Right lobe of liver (tissue), 6 donors: ENCODE measurements at places on chromosomes 3 and 15.

DNA sequence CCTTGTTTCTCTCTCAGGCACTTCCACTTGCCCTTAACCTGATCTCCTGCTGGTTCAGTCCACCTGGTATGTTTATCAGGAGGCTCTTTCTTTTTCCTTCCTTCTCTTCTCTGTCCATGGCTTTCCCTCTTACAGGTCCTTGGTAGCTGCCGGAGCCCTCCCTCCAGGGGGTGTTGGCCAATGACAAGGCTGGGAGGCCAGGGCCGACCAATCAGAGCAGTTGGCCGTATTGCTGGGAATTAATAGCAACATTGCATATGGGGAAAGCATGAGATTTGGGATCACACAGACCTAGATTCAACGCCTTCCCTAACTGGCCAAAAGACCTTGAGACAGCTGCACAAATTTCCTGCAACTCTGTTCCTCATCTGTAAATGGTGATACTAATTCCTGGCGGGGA, 62.4 kb downstream of the CEMIP start:
- no peak for DNase-seq

- DNase-seq, result peak; percentile 63
Measured at GRCh38 chr15:70504299-70504951, 258.9 kb downstream of the UACA start.

GRCh38 chr15:59035201-59035600, 47.7 kb downstream of the RNF111 start:
- no peak for DNase-seq

DNA sequence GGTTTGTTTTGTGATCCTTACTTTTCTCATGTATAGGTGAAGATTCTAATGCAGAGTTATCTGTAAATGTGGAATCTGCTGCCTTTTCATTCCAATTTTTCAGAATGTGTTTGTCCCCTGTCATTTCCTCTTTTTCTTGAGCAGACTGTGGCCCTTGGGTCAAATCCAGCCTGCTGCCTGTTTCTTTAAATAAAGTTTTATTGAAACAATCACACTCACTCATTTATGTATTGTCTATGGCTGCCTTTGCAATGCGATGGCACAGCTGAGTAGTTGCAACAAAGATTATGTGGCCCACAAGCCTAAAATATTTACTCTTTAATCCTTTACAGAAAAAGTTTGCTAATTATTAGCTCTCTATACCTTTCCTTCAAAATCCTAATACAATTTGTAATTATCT, 116.3 kb upstream of the NPHP3 start:
- no peak for DNase-seq

DNA sequence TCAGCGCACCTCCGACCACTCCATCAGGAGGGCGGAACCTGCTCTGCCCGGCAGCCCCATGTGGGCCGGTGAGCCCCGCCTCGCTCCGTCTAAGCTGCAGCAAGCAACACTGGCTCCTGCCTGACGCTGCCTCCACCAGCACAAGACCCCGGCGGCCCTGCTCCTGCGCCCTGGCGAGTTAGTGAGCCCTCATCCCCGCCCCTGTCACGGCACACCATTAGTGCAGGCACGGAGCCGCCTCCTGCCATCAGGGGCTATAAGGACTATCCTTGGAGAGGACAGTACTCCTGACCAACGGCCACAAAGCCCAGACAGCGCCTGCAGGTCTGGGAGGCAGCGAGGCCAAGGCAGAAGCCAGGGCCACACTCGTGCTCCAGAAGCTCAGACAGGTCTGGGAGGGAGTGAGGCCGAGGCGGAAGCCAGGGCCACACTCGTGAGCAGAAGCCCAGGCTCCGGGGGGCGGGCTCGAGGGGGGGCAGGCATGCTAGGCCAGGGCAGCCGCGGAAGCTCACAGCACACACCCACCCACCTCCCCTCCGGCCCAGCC, 39.4 kb downstream of the TNK2 start:
- peak; percentile 50 for DNase-seq

- DNase-seq, result no peak
Measured at GRCh38 chr3:131803113-131803512, 231.7 kb downstream of the CPNE4 start.

DNA sequence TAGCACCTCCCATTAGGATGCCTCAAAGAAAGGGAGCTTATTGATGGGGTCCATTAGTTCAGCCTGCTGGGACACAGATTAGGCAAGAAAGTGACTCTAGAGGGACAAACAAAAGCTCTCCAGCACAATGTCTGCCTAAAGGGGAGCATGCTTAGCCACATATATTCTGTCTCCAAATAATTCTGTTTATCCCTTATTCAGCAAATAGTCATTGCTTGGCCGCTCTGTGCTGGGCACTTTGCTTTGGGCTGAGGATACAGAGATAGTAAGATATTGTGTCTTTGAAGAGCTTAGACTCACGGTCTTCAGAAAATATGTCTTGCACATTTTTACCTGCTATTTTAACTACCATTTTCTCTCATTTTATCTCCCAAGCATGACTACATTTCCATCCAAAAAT, 159.8 kb downstream of the SYNPR start:
- DNase-seq, result no peak

DNA sequence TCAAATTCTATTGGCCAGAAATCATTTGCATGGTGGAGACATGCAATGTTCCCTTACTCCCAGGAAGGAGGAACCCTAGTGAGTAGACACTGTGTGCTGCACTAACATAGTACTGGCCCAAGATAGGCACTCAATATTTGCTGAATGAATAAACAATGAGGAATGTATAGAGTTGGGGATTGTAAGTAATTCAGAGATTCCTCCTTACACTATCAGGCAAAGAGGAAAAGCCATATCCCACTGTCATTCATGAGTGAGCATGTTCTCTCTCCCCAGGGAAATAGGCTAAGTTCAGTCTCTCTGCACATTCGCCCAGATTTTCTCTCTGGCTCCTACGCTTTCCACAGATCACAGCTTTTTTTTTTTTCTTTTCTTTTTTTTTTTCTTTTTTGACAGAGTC, 154.9 kb upstream of the WNT5A start:
- no peak for DNase-seq

GRCh38 chr15:51874751-51875644, 45.5 kb downstream of the TMOD3 start:
- no peak for DNase-seq

GRCh38 chr3:173742491-173742890, 344.9 kb downstream of the NLGN1 start:
- DNase-seq, result no peak

- DNase-seq, result no peak
Measured at GRCh38 chr3:52983336-52983807, 62.5 kb downstream of the SFMBT1 start.

DNA sequence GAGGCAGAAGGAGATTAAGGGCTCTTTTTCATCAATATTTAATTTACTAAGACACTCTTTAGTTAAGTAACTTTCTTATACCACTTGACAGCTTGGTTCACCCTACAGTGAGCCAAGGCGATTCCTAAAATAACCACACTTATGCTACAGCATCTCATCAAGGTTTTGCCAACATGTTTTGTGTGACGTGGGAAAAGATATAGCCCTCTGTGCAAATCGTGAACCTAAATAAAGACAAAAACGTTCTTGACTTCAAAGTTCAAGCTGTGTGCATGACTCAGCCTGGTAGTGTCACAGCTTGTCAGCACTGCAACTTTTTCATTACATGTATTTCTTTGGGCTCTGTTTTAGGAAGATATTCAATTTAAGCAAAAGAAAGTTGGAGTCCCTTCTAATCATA, 297.0 kb upstream of the EPHA3 start:
- no peak for DNase-seq

- DNase-seq, result no peak
Measured at GRCh38 chr3:57961177-57961827, 46.9 kb upstream of the FLNB start.

DNA sequence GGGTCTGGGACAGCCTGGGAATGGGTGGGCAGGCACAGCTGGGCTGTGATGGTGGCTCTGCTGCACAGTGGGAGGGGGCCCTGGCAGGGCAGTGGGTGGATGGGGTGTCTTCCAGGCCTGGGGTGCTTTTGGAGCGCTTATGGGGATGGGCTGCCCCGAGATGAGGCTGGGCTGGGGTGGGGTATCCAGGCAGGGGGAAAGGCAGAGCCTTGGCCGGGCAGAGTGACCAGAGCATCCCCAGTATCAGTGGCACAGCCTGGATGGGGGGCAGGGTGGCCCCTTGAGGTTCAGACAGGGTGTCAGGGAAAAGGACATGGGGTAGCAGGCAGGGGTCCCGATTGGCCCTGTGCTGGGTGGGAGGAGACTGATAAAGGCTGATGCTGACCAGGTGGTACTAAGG, 26.6 kb downstream of the HDAC11 start:
- DNase-seq, result peak; percentile 22

DNA sequence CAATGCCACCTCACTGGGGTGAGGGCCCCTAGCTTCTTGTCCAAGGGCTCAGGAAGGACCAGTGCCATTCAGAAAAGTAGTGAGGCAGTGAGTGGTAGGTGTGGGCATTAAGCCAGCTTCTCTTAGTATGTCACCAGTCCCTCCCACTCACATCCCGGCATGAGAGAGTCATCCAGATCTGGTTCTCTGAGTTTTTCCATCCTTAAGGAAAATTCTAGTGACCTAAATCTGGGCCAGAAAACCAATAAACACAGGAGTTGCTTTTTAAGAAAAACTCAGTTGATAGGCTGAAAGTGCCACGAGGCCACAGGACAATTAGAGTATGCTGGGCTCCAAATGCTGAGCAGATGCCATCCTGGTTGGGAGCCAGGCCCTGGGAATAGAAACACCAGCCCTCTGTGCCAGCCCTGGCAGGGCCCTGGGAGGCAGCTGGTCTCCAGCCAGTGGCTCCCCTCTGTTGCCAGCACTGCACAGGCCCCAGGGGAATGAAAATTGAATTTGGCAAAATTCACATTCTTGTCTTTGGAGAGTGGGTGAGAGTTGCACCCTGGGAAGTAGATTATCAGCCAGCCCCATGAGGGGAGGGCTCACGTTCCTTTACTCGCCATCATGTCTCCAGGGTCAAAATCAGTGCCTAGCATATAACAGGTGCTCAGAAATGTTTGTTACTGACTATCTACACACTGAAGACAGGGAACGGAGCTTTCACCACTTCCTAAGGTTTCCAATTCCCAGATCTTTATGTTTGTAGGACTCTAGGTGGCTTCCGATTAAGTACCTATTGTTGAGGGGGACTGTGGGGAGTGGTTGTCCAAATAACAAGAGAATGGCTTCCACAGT, 52.8 kb downstream of the FAM43A start:
- no peak for DNase-seq

DNA sequence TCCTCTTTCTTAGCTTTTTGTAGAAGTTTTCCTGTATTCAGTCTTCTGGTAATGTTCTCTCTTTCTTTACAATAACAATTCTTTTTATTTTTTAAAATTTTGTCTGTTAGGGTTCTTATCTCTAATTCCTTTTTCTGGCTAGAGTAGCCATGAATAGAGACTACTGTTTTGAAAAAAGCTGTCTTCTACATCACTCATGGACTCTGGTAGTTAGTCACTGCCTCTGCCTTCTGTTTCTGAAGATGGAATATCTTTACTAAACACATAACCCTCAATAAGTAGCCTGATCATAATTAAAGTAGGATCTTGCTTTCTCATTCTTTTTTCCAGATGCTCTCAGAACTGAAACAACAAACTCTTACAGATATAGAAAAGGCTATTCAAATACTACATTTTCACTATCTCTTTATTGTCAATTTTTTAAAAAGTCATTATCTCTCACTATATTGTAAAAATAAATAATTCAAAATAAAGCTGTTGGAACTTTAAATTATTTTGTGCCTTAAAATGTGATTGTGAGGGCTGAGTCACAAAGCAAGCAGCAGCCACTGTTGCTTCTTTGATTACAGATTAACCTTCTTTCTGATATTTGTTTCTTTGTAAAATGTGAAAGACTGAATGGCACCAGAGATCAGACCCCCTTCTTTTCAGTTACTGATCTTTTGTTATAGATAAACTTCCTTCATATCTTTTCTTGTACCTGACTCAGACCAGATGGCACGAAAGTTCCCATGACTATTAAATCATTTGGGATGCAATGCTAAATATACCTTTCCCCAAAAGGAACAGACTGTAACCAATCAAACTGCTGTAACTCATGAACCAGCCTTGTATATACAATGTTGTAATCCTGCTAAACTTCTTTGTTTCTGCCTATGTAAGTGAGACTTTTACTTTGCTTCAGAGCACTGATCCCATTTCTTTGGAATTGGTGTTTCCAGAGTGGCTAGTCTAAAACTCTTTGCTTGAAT, 1159.5 kb downstream of the IGSF11 start:
- DNase-seq, result no peak

DNA sequence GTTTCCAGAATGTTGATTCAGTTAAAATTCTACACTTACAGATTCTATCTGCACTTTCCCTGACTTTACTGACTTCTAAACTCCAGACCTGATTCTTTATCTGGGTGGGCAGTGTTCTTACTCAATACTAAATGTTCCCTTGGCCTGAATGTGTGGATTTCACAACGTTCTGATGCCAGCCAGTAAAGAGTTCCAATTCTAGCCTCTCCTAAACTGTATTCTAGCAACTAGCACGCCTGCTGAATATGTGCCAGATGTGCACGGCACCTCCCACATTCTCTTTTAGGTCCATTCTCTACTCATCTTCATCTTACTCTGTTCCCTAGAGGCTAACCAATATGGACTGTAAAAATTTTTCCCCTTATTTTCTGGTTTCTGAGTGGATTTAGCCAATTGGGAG, 479.5 kb upstream of the AGTR1 start:
- DNase-seq, result no peak

GRCh38 chr3:49377483-49377882, 19.3 kb upstream of the GPX1 start:
- DNase-seq, result no peak

- no peak for DNase-seq
Measured at GRCh38 chr3:155780291-155780690, 25.8 kb downstream of the C3orf33 start.

GRCh38 chr15:84831028-84831427, 13.9 kb downstream of the ALPK3 start:
- DNase-seq, result no peak

DNA sequence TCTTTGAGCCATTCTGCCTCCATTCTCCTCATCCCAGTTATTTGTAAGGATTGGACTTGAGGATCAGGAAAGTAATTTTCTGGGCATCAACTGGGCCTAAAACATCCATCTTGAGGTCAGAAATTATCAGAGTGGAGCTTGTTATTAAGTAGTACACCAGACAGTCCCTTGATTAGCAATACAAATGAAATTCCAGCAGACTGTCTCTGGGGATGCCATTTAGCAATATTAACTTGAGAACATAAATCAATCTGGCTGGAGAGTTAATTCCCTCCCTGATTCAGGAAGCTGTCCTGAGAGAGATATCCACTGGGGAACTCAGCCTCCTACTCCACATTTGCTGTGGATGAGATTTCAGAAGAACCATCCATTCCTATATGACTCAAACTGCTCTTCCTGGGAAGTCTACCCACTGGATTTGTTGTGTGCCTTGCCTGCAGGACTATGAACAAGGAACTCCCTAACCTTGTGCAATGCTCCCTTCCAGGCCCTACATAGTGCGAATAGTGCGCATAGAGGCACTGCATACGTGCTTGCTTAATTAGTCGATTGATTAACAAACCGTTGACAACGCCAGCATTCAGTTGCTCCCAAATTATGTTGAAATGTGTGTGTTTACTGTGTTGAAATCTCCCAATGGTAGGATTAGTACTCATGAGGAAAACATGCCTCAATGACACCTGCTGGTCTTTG, 36.1 kb upstream of the MTMR14 start:
- DNase-seq, result no peak

GRCh38 chr3:16132190-16132589, 42.3 kb upstream of the GALNT15 start:
- no peak for DNase-seq
